ENCODE measurements at places on chromosomes 3 and 15. TPM values are rescaled to one million over a fixed set of nuclear protein-coding genes. Genes with fewer than 3 reads are reported as not detected.

- no peak for DNase-seq
Measured at GRCh38 chr3:173584093-173584837, 186.7 kb downstream of the NLGN1 start.

- no peak for DNase-seq
Measured at GRCh38 chr3:184795522-184796190, 16.3 kb upstream of the VPS8 start.

GRCh38 chr3:127536830-127537812 is 53.4 kb downstream of the TPRA1 start:
- DNase-seq: no peak

Gene C3orf22
- total RNA-seq: not detected

Gene ERC2
- total RNA-seq: 1.7 TPM

All from uterus (tissue), 4 donors.